B cell (primary cell): ENCODE measurements at places on chromosomes 7 and 10.

GRCh38 chr10:117936566-117936965 lies 110.2 kb downstream of the RAB11FIP2 start:
- no peak for DNase-seq

- no peak for DNase-seq
Measured at GRCh38 chr7:34761627-34762026, 103.6 kb downstream of the NPSR1 start.

DNA sequence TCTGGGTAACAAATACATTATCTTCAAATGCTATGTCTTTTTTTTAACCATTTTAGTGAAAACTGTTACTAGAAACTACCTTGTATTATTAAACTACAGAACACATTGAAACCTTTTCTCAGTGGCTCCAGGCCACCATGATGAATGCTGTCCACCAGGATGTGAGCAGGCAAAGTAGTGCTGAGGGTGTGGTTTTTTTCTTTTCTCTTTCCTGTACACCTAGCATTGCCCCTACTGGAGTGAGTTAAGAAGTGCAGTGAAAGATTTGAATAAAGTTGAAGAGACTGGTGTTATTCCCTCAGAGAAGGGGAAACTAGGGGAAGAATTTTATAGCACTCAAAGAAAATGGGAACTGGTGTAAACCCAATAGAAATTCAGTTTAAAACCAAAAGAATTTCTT lies 120.0 kb upstream of the SAMD8 start:
- peak; percentile 48 for DNase-seq

GRCh38 chr7:23183279-23184012 lies 1.6 kb downstream of the NUP42 start:
- DNase-seq, result peak; percentile 29

GRCh38 chr10:21832821-21833130 lies 170.8 kb downstream of the DNAJC1 start:
- DNase-seq, result no peak
